ENCODE measurements at places on chromosomes 3 and 15.
A peak's percentile ranks its signal among the peaks of the same experiment; 100 is the strongest.

DNA sequence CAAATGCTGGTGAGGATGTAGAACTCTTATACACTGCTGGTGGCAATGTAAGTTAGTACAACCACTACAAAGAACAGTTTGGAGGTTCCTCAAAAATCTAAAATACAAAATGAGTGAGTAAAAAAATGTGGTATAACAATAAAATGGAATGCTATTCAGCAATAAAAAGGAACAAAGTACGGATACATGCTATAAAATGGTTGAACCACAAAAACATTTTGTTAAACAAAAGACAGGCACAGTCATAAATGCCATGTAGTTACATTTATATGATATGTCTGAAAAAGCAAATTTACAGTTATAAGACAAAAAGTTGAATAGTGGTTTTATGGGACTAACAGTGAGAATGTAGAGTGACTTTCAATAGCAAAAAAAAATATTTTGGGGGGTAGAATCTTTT, 285.8 kb downstream of the TBC1D5 start:
- no peak for DNase-seq

- DNase-seq = no peak
Observed at GRCh38 chr3:143331350-143331749, 211.8 kb downstream of the CHST2 start.

GRCh38 chr3:33171580-33171979, 47.0 kb downstream of the SUSD5 start:
- DNase-seq = no peak

DNA sequence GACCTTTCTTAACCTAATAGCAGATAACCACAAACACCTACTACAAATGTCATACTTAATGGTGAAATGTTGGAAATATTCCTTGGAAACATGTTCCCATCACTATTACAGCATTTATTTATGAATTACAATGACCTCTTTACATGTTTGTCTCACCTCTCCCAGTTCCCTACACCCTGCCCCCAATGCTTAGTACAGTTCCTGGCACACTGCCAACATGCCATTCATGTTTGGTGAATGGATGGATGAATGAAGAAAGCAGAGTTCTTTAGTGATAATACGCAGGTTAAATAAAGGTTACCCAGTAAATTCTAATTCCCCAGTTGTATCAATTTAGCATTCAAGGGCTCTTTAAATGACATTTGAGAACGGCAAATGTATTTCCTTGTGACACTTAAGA, 259.9 kb upstream of the ATP11B start:
- peak; percentile 65 for DNase-seq

DNA sequence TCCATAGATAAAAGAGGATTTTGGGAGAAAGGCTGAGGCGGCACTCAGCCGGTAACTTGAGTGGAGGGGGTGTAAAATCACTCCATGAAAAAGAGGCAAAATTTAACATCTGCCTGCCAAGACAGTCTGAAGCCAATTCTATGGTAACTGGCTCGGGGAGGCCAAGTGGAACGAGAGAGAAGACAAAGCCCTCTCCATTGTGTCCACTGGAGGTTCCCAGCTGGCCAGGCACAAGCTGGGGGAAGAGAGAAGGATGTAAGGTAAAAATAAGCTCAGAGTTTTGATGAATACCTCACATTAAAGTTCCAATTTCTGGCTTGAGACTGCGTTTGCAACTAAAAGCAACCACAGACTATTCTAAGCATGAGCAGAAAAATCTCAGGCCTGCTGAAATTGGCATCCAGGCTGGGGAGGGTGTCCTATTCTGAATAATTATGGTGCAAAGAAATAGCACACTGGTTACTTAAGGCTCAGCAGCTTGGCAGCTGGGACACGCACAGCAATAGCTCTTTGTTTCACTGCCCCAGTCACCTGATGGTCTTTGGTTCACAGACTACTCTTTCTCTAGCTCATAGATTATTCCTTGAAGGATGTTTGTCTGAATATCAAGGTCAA, 48.8 kb downstream of the CHRD start:
- no peak for DNase-seq

- no peak for DNase-seq
Observed at GRCh38 chr15:80153900-80154299, 1.1 kb downstream of the FAH start.

GRCh38 chr15:99141943-99142342, 37.1 kb downstream of the SYNM start:
- DNase-seq = no peak

- DNase-seq = no peak
Observed at GRCh38 chr3:127739347-127740135, 66.8 kb downstream of the ABTB1 start.

DNA sequence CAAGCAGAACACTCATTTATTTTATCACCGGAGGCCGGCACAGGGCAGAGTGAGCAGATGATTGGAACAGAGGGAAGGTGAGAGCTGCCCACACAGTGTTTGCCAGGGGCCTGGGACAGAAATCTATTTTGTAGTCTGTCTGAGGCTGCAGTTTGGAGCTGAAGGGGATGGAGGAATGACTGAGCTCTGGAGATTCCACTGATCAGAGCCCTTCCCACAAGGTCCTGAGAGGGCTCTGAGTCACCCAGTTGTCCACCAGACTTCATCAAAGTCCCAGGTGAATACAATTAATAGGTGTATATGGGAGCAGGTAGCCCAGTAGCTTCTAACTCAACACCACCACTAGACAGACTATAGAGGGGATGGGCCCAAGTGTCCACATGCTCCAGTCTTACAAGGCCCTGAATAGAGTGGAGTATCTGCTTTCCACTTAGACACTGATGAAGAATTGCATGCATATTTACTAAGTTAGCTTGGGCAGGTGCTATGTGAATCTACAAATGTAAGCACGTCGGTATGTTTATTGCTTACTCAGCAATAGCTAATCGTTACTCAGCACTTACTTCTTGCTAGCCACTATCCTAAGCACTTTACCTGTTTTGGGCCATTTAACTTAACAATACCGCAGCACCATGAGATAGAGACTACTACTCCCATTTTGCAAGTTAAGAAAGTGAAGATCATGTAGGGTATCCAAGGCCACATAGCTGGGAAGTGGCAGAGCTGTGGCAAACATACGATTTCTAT, 2.7 kb upstream of the STARD5 start:
- no peak for DNase-seq

GRCh38 chr3:127065561-127066290, 82.8 kb downstream of the PLXNA1 start:
- no peak for DNase-seq

DNA sequence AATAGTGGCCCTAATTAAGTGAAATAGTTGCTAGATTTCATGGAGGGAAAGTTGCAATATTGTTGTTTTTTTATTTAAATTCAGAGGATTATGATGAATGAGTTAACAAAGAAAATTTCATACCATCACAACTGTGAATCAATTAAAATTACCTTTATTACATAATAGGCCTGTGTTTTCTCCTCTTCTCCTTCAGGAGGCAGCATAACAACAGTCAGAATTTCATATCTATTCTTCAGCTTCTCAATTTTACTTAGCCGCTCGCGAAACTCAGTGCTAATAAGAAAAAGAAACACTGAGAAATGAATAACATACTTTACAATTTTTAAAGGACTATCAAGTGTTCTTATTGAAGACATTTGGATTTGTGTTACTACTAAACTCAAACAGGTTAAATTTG, 29.4 kb downstream of the TTC14 start:
- peak; percentile 14 for DNase-seq

- DNase-seq = no peak
Observed at GRCh38 chr3:154887869-154888268, 192.2 kb upstream of the MME start.

GRCh38 chr3:23928524-23928923, 11.6 kb downstream of the RPL15 start:
- DNase-seq = no peak

- peak; percentile 95 for DNase-seq
Observed at GRCh38 chr3:149340310-149340933, 7.0 kb upstream of the TM4SF18 start.

GRCh38 chr15:87826119-87826747, 430.3 kb downstream of the NTRK3 start:
- DNase-seq = no peak

DNA sequence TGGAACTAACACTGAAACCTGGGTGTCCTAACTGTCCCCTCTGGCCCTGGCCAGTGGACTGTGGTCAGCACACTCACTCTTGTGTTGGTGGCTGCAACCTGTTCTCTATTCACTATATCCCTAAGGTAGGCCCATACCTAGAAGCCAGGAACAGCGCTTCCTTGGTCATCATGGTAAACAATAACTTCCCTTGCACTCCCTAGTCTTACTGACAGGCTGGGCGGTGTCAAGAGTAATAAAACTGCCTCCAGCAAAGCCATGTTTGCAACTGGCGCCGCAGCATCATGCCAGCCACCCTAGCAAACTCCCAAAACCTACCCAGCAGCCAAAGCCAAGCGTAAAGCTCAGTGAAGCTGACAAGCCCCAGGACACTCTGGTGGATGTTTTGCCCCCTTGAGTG, 63.1 kb upstream of the TSEN2 start:
- DNase-seq = no peak

- no peak for DNase-seq
Observed at GRCh38 chr3:25385807-25386460, 42.1 kb upstream of the RARB start.

DNA sequence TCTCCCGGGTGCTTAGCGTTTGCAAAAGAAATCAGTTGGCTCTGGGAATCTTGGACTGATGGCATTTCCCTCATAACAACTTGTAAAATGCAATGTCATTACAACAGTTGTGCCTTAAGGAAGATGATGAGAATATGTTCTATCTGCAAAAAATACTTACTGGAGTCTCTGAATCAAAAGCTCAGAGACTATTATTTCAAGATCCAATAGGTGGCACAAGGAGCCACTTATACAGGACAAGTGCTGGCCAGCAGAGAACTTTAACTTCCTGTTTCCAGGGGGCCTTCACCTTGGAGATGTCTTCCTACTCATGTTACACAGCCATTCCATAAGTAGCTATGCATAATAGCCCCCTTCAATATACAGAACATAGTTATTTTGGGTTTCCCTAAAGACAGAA, 8.9 kb upstream of the RPS27L start:
- DNase-seq = no peak

GRCh38 chr3:99562990-99563607, 75.3 kb upstream of the COL8A1 start:
- DNase-seq = no peak

GRCh38 chr15:56207711-56208110, 36.0 kb downstream of the RFX7 start:
- DNase-seq = no peak

DNA sequence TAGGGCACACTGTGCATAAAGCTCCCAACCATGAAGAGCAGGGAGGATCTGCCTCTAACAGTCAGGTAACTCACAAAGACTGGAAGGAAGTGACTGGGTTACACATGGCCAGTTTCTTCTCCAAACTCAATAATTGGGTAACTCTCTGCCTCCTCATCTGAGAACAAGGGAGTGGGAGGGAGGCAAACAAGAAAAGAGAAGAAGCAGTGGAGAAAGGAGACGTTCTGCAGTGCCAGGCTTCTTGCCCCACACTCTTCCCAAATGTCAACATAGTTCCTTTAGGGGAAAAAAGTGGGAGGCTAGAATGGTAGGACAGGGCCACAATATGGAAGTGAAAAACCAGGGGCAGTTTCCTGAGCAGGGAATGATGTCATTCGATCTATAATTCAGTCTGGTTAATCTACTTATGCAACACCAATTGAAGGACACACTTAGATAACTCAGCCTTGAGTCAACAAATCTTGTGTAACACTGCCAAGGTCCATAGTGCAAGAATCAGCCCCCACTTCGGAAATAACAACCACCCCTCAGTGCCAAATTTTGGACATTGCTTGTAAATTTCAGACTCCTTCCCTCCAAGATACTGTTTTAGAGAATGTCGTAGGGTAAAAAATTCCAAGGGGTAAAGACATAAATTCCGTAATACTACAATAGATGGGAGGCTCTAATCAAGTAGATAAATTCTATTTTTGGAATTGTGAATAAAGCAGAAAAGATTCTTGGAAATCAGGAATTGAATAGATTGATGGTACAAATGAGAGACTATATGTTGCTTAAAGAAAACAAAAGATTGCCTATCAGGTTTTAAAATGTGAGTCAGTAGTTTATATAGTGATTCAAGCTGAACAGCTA, 143.0 kb downstream of the LPP start:
- DNase-seq = no peak

DNA sequence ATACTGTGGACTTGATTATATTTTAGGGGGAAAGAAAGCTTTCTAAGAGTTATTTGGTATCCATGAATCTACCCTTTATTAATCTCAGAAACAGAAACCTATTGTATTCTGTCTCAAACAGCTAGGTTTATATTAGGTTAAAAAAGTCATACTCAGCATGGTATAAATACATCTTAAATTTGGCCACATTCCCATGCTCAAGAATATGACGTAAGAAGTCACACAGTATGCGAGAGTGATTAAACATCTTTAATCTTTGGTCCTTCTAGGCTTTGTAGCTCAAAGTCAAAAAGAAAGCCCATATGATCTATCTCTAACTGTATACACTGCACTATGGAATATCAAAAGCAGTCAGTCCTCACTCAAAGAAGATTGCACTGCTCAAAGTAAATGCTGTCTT, 131.4 kb downstream of the EPHA3 start:
- no peak for DNase-seq

GRCh38 chr3:146037697-146038096, 123.3 kb downstream of the PLOD2 start:
- no peak for DNase-seq

DNA sequence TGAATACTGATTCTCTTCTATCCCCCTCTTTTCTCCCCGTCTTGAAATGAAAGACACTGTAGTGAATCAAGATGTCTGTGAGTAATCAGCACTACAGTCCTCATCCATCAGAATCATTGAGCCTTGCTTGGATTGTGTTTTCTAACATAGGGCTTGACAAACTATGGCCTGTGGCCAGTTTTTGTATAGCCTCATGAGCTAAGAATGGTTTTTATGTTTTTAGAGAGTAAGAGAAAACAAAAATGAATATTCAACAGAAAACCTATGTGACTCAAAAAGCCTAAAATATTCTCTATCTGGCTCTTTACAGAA, 55.2 kb downstream of the PPM1L start:
- no peak for DNase-seq

DNA sequence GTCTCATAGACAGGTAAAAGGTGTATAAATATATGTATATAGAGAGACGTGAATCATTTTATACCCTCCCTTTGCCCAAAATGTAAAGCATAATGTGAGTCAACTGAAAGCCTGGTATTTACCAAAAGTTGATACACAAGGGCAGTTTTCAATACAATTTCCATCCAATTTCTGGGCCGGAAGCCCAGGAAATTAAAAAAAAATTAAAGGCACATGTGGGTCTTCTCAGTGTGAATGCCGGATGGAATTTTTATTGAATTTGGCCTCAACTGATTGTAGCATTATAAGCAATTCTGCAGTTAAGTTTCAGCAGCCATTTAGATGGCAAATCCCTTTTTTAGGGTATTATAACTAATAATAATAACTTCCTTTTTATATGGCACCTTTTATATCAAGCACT, 3.3 kb upstream of the CNTN3 start:
- no peak for DNase-seq
